ENCODE measurements at places on chromosomes 5 and 9.

DNA sequence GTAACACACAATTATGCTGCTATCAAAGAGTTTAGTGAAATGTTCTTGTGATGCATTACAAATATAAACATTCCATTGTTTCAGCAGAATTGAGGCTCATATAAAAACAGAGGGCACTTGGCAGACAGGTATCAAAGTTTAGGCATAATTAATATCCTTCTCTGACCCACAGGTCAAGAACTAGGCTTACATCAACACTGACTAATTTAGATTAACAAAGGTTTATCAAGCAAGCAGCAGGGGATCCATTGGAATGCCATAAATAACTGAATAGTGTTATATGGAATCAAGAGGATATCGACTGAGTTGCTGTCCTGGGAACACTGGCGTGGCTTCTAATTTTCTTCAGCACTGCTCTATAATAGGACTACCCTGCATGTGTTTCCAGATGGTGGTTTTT is 414.5 kb upstream of the ARRDC3 start:
- no peak for DNase-seq

- DNase-seq, result no peak
Observed at GRCh38 chr5:56123531-56124243, 109.4 kb downstream of the ANKRD55 start.

DNA sequence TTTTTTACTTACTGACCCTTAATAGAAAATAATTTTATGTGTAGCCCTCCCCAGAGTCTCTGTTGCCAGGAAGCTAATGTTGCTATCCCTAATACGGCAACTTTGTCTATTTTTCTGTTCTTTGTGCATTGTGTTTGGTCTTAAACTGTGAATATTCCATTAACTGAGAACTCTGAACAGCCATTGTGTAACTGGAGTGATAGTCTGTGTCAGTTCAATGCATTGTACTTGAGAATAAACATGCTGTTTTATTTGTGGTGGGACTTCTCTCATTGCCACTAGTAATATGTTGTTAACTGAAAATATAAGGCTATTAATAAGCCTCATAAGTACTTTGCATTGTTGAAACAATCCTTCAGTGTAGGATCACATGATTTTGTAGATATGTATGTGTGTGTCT is 278.3 kb upstream of the DMRT1 start:
- DNase-seq, result no peak

DNA sequence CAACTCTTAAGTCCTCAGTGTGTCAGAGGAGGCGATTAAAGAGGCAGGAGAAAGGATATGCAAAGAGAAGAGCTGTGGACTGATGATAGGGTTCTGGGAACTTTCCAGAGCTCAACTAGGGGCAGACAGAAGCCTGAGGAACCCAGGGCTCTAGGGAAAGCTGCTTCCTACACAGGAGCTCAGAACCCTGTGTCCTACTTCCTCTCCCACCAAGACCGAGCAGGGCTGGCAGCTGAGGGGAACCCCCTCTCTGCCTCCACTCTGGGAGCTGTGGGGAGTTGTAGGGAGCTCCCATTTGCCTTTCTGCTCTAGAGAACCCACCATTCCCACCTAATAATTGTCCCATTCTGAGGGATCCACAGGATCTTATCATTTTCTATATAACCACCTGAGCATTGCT is 674.3 kb downstream of the ACTL7B start:
- no peak for DNase-seq

DNA sequence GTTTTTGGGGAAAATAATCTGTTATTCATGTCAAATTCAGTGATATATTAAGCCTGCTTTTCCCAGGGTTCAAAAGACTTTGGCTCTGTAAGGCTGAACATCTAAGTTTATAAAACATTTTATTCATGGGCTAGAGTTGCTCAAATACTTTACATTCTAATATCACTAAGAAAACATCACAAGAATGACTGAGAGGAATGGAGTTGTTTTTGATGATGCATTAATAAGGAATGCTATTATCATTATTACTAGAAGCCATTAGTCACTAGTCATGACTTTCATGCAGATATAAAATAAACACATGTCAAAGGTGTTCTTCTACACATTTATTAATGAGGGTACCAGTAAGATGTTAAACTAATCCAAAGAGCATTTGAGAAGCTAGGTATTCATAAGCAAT is 185.5 kb upstream of the KCNN2 start:
- no peak for DNase-seq
